ENCODE measurements at places on chromosomes 4 and X. TPM values are rescaled to one million over a fixed set of nuclear protein-coding genes. Genes with fewer than 3 reads are reported as not detected.

The LANCL3 gene
- 0.28 TPM for total RNA-seq

The RPL39 gene
- 2,135 TPM for total RNA-seq

The OPRPN gene
- not detected for total RNA-seq

The LAS1L gene
- total RNA-seq = 61.0 TPM

The BDH2 gene
- 11.0 TPM for total RNA-seq

GRCh38 chr4:27062256-27062655, 201.6 kb downstream of the STIM2 start:
- DNase-seq = peak; percentile 8

DNA sequence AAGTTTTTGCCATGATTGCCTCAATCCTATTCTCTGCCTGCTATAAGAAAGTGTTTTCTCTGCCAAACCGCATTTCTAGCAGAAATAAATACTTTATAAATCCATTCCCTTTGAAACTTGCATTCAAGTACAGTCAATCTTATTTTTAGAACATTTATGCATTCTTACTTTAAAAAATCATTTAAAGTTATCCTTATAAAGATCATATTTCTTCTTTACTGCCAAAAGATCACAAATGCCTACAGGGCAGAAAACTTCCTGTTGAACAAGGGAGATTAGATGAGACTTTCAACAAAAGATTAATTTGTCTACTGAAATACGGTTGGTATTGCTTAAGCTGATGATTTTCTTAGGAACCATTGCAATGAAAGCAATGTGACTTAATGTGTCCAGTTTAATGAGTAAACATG, 207.2 kb upstream of the SLIT2 start:
- no peak for DNase-seq

DNA sequence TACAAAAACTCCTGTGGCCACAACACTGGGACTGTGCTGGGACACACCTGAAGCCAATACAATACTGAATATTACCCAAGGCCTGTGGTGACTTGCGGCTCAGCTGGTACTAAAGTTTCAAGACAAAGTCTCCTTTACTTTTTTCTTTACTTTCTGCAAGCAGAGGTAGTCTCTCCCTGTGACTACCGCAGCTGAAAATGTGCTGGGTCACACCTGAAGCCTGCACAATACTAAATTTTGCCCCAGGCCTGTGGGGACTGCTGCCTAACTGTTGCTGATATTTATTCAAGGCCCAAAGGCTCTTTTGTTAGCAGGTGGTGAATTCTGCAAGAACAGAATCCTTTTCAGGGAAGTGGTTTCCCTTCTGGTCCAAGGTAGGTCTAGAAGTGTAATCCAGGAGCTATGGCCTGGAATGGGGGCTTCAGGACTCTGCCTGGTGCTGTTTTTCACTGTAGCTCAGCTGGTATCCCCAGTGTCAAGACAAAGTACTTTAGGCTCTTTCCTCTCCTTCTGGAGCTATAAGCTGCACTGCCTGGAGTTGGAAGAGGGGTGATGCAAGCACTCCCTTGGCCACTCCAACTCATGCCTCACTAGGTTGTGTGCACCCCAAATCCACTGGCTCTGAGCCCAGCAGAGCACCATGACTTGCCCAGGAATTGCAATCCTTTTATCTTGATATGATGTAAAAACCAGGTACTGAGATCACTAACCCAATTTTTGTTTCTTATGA, 489.4 kb downstream of the TECRL start:
- no peak for DNase-seq

DNA sequence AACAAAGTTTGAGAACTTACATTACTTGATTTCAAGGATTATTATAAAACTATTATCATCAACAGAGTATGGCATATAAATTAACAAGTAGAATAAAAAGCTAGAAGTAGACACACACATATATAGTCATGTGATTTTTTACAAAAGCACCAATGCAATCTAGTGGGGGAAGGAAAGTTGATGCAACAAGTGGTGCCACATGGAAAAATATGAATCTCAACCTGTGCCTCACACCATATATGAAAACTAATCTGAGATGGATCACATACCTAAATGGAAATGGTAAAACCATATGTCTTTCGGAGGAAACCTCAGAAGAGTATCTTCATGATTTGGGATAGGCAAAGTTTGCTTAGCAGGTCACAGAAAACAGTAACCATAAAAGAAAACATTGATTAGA, 34.9 kb upstream of the USP9X start:
- no peak for DNase-seq

DNA sequence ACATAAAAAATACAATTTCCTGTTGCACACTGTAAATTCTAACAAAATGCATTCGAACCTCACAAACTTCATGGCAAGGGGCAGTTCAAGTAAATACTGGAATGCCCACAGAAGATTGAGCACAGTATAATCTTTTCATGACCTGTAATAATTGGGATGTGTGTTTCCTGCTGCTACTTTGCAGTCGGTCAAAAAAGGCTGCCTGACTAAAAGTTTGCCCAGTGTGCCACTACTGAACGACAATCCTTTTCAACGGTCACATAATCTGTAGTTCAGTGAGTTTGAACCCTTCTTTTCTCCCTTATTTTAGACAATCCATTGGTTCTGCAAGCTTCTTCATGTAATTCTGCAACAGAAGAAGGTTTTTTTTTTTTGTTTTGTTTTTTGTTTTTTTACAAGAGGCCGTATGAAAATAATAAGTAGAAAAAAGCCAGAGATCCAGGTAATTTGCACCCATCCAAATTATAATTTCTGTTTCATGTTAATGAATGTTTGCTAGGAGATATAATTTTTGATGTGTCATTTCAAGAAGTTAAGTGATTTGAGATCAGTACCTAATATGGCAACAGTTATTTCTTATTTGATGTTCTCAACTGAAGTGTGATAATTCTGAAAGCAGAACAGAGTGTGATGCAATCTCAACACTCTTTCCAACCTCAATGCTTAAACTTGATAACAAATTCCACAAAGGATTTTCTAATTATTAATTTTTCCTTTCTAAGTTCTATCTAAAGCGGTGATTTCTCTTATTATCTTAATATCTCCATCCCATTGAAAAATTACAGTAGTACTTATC, 237.6 kb downstream of the FSTL5 start:
- DNase-seq = no peak

DNA sequence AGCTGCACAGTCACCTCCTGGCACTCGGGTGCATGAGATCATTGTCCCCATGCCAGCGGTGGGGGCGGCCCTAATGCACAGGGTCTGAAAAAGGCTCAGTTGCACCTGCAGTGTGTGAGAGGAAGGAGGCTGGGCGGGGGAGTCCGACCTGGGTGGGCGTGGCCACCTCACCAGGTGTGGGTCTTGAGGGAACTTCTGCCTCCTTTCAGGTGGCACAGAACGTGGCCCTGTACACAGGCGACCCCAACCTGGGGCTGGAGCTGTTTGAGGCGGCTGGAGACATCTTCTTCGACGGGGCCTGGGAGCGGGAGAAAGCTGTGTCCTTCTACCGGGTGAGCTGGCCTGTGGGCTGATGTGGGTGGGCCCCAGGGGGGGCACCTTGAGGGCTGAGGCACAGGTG, 34.3 kb upstream of the HTRA3 start:
- no peak for DNase-seq

DNA sequence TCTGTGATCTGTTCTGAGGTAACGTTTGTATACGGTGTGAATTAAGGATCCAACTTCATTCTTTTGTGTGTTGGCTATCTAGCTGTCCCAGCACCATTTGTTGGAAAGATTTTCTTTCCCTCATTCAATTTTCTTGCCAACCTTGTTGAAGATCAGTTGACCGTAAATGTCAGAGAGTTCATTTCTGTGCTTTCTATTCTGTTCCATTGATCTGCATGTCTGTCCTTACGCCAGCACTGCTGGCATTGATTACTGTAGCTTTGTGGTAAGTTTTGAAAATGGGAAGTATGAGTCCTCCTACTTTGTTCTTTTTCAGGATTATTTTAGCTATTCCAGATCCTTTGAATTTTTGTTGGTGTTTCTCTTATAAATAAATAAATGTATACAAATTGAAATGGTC, 60.8 kb downstream of the MTMR1 start:
- DNase-seq = no peak

- no peak for DNase-seq
Measured at GRCh38 chr4:87120411-87121162, 99.8 kb downstream of the KLHL8 start.

DNA sequence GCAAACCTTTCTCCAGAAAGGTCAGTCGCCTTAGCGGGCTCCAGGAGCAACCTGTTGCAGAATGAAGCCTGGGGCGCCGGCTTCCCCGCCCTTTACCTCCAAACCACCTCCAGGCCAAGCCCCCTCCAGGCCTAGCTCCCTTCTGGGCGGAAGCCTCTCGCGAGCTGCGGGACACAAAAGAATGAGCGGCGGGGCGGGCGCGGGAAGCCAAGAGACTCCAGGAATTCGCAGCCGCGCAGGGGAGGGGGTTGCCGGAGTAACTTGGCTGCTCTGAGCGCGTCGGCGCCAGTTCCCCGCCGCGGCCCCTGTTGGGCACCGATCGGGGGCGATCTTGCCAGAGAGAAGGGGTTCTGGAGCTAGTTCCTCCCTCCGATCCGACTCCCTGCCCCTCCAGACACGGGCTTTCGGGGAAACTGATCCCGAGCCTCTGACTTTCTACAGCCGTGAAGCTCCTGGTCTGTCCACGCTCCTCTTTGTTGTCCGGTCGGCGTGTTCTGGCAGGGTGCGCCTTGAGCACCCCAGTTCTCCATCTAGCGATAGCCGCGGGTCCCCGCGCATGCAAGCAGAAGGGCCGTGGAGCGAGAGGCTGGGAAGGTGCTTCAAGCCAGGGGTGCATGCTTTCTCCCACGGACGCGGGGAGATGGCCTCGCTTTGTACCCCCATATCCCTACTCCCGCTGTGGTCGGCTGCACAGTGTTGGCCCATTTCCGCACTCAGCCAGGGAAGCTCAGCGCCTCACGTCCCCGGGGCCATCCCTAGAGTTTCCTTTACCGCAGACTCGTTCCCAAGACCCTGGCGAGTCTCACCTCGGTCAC, 1.2 kb downstream of the PROM1 start:
- DNase-seq = peak; percentile 62

DNA sequence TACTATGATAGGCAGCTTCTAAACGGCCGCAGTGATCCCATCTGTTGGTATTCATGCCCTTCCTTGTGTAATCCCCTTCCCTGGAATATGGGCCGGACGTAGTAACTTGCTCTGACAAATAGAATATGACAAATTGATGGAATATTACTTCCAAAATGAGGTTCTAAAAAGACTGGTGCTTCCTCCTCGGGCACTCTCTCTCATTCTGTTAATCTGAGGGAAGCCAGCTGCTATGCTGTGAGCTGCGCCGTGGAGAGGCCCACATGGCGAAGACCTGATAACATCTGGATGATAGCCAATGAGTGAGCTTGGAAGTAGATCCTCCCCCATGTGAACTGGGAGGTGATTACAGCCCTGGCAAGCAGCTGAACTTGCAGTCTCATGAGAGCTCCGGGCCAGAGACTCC, 27.2 kb upstream of the SLC25A4 start:
- DNase-seq = no peak

DNA sequence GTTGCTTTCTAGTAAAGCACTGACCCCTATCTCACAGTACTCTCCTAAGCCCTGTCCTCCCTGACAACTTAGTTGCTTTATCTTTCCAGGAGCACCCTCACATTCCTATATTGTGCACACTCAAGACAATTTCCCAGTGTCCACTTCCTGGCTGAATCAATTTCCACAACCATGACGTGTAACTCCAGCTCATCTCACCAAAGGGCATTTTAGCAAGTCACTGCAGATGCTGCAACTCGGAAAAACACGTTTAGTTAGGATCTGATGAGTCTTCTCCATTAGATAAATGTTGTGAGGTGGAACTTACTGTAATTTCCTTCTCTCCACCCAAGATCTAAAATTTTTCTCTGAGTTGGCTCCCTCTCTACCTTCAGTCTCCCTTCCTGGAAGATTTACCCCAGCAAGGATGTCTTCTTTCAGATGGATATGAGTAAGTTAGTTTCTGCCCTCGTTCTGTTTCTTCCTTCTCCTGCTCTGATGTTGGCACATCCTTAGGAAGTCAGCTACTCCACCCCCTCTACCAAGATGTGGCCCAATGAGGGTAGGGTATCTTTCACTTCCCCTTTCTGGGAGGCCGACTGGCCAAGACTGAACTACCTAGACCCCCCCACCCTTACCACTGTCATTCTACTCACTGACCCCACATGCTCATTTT, 28.8 kb upstream of the IL13RA1 start:
- no peak for DNase-seq

DNA sequence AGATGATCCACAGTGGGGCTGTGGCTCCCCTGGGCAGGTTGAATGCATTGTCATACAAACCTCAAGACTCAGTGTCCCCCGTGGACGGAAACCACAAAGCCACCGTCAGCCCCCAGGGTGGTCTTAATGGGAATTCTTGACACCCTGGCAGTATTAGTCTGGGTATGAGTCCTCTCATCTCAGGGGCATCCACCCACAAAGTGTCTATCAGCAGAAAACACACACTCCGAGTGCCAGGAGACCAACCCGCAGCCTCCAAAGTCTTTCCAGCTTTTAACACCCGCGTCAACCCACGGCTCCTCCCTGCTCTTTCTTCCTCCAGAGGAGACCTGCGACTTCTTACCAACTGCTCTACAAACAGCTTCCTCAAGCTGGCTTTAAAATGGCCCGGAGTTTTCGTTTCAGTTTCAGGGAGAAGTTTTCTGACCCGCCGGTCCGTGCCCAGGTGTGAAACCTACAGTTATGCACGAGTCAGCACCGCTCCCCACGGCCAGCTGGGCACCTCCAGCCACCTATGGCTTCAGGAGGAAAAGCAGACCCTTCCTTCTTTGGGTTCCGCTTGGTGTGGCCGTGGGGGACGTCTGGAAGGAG, 14.4 kb upstream of the ASMTL start:
- peak; percentile 90 for DNase-seq

DNA sequence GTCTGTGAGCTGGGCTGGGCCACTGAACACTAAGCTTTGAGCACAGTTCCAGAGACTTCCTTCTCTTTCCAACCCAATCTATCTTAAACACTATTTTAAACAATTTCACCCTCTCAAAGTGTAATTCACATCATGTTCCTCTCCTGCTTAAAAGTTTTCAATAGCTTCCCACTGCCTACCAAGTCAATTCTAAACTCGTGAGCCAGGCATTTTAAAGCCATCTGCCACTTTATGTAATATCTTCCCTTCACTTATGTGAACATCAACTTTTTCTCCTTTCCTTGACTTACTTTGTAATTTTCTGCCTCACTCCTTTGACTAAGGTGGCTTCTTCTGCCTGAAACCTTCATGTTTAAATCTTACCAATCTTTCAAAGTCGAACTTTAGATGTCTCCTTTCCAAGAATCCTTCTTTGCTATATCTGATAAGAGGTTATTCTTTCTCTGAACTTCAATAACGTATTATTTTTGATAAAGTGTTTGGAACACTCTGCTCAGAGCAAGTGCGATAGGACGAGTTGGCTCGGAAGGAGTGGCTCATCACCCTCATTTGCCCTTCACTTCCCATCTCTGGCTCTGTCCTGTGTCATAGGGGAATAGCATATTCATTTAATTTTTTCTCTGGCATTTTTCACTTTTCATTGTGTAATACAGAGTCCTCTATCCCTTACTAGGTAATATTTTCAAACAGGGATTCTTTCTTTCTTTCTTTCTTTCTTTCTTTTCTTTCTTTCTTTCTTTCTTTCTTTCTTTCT, 13.0 kb upstream of the SPARCL1 start:
- DNase-seq = no peak

- DNase-seq = no peak
Measured at GRCh38 chr4:6548882-6549230, 26.1 kb upstream of the MAN2B2 start.

Data from activated CD4-positive, alpha-beta T cell treated with anti-CD3 and anti-CD28 coated beads, Interleukin-2, amount 10 ng/mL, durations not matched to agents 24 days and 14 days (primary cell).